ENCODE measurements at places on chromosomes 2 and 18.

- H3K27ac ChIP-seq = no peak overlapping the region
- H3K36me3 ChIP-seq = no peaks in the 10 kb centered on the region
- H3K4me1 ChIP-seq = no peaks in the 10 kb centered on the region
- H3K27me3 ChIP-seq = peaks cover 5% of the 10 kb centered on the region
- H3K4me3 ChIP-seq = no peak overlapping the region
These were observed 108.2 kb upstream of the UBE2E3 start for GRCh38 chr2:180872255-180872654.

- peaks cover 4% of the 10 kb centered on the region for H3K27me3 ChIP-seq
- H3K4me1 ChIP-seq = no peaks in the 10 kb centered on the region
- no peaks in the 10 kb centered on the region for H3K36me3 ChIP-seq
- H3K27ac ChIP-seq = no peak overlapping the region
- DNase-seq = peak; percentile 10
- no peak overlapping the region for H3K4me3 ChIP-seq
These were observed 146.3 kb upstream of the TWIST2 start for GRCh38 chr2:238701341-238702206.

DNA sequence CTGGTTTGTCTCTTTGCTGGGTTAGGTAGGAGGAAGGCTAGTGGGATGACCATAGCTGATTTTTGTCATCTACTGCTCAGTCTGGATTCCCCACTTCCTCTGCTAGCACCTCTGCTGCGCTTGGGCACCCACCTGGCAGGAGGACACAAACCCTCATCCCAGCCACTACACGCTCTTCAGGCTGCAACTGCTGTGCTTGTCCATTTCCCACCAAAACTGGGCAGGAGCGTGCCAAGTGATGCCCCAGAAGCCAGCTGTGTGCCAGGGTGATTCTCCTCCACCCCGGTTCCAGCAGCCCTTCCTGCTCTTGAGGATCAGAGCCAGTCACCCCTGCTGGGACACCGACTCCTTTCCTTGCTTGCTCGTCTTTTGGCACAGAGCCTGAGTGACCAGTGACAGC, 15.7 kb upstream of the PER2 start:
- no peaks in the 10 kb centered on the region for H3K36me3 ChIP-seq
- no peak overlapping the region for H3K27ac ChIP-seq
- H3K4me3 ChIP-seq = no peak overlapping the region
- no peak for DNase-seq
- no peaks in the 10 kb centered on the region for H3K4me1 ChIP-seq

GRCh38 chr2:54519841-54520459, 63.8 kb downstream of the SPTBN1 start:
- no peaks in the 10 kb centered on the region for H3K36me3 ChIP-seq
- DNase-seq = no peak
- H3K27ac ChIP-seq = no peak overlapping the region
- no peak overlapping the region for H3K4me3 ChIP-seq

DNA sequence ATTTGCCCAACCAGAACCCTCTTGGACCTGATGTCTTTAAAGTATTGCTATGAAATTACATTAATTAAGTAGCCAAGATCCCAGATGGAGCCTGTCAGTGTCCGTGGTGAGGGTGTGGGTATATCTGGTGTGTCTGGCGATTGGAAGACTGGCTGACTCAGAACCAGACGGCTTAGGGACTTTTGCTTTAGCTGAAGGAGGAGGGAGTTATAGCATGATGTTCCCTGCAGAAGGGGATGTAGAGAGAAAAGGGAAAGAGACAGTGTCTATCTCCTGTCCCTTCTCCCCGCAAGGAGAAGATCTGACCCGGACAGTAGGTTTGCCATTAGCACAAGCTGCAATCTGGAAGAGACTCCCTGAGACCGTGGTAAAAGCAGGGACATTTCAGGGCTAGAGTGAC, 60.6 kb downstream of the POU3F3 start:
- H3K27ac ChIP-seq = no peak overlapping the region
- H3K36me3 ChIP-seq = no peaks in the 10 kb centered on the region
- DNase-seq = no peak

GRCh38 chr2:149410701-149411484, 80.5 kb downstream of the LYPD6 start:
- H3K36me3 ChIP-seq = no peaks in the 10 kb centered on the region
- no peak for DNase-seq
- no peaks in the 10 kb centered on the region for H3K27me3 ChIP-seq
- H3K27ac ChIP-seq = no peak overlapping the region
- H3K4me3 ChIP-seq = no peak overlapping the region
- no peaks in the 10 kb centered on the region for H3K4me1 ChIP-seq

DNA sequence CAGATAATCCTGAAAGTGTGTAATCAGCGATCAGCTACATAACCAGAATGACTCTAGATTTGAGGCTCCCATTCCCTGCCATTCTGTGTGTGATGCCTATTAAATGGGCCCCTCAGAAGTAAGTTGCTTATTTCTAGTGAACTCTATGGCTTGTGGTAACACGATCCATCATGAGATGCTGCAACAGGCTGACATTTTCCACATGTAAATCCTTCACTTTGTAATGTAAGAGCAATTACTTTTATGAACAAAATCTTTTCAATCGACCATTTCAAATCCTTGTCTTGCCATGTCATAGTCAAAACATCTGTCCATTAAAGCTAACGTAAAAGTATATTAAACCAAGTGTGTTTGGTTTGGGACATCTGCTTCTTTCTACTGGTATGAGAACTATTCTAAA, 175.9 kb upstream of the ETAA1 start:
- no peaks in the 10 kb centered on the region for H3K4me1 ChIP-seq
- no peaks in the 10 kb centered on the region for H3K36me3 ChIP-seq
- H3K27me3 ChIP-seq = no peaks in the 10 kb centered on the region

DNA sequence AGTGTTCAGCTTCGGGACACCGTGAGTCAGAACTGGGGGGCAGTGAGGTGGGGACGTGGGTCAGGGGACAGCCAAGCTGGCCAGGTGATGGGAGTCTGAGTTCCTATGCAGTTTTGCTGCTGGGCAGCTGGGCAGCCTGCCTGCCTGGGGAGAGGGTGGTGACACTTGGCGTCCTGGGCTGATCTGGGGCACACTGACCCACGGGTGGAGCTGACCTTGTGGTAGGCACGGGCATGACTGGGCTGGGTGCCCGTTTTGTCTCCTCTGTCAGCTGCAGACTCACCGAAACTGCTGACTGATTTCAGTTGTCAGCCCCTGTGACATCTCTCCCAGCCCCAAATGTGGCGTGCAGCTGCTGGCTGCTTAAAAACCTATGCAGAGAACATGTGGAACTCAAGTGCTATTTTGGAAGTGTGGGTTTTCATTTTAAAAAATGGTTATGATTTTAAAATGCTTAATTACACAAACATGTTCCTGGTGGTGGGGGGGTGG, 32.6 kb upstream of the E2F6 start:
- H3K4me1 ChIP-seq = no peaks in the 10 kb centered on the region
- H3K4me3 ChIP-seq = no peak overlapping the region
- H3K36me3 ChIP-seq = no peaks in the 10 kb centered on the region
- no peak overlapping the region for H3K27ac ChIP-seq
- no peaks in the 10 kb centered on the region for H3K27me3 ChIP-seq

- no peaks in the 10 kb centered on the region for H3K4me1 ChIP-seq
- H3K27ac ChIP-seq = no peak overlapping the region
These were observed 57.7 kb downstream of the ZEB2 start for GRCh38 chr2:144462266-144462665.

DNA sequence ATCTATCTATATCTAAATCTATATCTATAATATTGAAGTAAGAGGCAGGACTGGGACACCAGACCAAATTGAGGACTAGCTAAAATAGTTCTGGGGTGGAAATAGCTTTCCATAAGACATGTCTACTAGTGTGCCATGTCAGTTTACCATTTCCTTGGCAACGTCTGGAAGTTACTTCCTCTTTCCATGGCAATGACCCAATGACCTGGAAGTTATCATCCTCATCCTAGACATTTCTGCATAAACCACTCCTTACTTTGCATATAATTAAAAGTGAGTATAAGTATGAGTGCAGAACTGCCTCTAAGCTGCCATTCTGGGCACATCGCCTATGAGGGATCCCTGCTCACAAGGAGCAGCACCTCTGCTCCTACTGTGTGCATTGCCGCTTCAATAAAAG, 734.0 kb upstream of the GCFC2 start:
- H3K27me3 ChIP-seq = no peaks in the 10 kb centered on the region
- H3K4me3 ChIP-seq = no peak overlapping the region
- H3K36me3 ChIP-seq = no peaks in the 10 kb centered on the region
- DNase-seq = no peak

Measured in DND-41 (cell line).